ENCODE measurements at places on chromosomes 12 and 14.

- no peak for DNase-seq
These were observed 163.5 kb downstream of the DIO2 start for GRCh38 chr14:80047761-80048160.

- DNase-seq = no peak
These were observed 229.7 kb downstream of the SLC25A21 start for GRCh38 chr14:36942522-36943245.

DNA sequence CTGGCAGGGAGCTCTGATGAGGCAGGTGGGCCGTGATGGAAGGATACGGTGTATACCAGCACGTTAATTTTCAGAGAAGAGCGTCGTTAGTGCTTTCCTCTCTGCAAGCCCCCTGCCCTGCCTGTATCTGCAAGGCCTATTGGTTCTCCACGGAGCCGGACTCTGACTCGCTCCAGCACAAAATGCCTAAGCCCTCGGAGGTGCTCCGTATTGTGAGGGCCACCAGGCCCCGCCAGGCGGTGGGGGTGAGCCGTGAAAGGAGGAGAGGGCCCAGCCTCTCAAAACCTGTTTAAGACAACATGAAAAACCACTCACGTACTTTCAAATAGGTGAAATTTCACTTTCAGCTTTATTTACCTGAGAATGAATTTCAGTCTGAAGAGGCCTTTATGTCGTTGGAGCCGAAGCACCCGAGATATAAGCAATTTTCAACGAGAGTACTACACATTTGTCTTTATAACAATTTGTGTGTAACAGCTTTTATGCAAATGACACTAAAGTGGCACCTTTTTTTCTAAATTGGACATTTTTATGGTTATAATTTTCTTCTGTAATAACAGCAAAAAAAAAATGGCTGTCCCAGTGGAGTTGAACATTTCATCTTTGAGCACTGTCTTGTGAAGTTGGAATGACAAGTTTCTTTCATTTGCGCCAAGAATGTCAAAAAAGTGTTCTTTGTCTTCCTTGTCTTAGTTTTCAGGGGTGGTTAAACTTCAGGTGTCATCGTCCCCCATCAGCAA is 749.5 kb downstream of the VRK1 start:
- no peak for DNase-seq

GRCh38 chr12:116594325-116595038 is 35.3 kb downstream of the MAP1LC3B2 start:
- no peak for DNase-seq

GRCh38 chr14:61101803-61102548 is 120.9 kb downstream of the SLC38A6 start:
- no peak for DNase-seq

DNA sequence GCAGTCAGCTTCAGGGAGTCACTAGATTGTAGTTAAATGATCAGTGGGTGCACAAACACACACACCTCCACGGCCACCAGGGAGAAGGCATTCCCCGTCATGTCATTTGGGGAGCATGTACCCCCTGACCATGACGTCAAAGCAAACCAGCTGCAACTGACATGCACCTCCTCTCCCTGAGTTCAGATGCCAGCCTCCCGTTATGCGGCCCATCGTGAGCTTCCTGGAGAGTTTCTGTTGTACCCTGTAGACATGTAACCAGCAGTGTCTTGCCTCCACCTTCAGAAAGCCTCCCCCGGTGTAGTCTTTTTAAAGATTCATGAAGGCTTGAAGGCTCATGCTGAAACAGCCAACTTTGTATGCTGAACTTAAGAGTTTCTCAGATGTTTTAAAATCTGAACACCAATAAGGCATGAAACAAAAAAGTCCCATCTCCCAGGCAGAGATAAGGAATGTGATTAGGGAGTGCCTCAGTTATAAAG is 54.8 kb downstream of the FNTB start:
- no peak for DNase-seq

GRCh38 chr12:45762185-45763110 is 32.9 kb downstream of the ARID2 start:
- DNase-seq = no peak

- DNase-seq = no peak
These were observed 4.7 kb downstream of the NAA25 start for GRCh38 chr12:112103758-112104503.

DNA sequence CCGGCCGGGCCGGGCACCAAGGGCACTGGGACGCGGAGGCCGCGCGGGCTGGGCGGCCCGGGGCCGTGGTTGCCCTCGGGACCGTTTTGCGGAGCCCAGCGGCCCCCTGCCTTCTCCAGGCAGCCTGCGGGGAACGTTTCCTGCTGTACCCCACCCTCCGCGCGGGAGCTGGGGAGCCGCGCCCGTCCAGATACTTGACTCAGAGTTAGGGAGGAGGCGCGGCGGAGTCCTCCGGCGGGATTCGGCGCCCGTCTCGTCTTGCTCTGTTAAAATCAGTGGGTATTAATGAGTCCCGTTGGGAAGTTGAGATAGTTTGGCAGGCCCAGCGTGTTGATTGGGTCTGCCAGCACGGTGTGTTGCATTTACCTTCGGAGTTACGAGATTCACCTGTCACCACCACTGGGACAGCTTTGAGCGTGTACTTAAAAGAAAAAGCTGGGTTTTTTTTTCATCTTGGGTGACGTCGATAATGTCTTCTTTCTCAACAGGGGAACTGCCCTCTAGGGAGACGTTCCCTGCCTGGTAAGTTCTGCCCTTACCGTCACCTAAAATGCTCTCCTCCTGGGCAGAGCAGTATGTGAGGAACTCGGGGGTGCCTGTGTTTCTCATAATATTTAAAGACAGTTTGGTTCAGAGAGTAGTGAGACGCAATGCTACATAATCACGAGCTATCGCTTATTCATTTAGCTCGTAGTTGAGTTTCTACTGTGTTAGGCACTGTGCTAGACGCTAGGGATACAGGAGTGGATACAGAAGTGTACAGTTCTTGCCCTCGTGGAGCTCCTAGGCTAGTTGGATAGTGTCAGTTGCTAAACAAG is 596 bp downstream of the DLST start:
- no peak for DNase-seq

DNA sequence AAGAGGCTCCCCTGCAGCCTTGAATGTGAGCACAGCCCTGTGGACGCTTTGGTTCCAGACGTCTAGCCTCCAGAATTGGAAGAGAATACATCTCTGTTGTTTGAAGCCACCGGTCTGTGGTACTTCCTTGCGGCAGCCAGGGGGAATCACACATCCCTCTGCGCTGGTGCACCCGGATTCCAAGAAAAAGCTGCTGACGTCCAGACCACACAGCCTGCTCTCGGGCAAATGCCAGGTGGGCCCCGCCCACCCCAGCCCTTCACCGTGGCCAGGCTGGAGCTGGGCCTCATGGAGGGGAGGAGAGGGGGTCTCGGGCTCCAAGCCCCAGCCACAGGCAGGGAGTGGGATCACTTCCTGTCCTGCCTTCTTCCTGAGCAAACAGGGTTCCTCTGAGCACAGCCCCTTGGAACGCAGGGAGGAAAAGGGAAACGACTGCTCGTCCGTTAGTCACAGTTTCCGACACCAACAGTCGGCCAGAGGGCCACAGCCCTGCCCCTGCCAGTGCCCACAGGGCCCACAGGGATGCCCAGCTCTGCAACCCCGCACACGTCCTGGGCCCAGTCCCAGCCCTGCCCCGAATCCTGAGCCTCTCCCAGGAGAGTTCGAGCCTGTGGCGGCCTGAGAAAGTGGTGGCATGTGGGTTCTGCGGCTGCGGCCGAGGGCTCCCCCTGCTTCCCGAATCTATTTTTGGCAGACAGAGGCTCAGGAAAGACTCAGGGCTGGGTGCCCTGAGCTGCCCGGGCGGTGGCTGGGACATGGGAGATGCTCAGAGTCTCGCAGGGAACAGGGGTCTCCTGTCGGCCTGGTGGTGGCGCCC is 85.3 kb downstream of the RFLNA start:
- no peak for DNase-seq

DNA sequence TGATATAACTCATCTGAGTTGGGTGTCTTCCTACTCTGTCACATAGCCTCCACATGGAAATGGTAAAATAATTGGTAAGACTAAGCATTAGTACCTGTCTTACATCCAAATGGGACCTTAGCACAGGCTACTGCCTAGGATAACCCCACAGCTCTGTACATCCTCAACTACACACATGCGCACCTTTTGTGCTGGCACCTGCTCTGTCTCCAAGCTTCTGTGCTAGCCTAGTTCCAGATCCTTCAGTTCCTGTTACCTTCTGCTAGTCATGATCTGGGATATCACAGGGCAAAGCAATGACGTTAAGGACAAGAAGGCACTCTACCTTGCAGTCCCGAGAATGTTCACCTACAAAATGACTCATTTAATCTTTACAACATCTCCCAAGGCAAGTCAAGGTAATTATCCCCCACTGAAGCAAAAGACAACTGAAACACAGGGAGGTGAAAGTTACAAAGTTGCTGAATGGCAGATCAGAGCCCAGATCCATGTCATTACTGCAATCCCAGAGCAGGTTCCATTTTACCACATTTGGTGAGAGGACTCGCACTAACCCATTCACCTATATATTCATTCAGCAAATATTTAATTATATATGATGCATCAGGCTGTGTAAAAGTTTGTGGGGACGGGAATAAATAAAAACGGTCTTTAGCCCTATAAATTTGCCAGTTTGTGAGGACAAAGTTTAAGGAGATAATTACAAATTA is 61.7 kb downstream of the PPM1H start:
- DNase-seq = no peak

GRCh38 chr12:21292111-21292510 is 42.6 kb downstream of the SLCO1A2 start:
- no peak for DNase-seq

DNA sequence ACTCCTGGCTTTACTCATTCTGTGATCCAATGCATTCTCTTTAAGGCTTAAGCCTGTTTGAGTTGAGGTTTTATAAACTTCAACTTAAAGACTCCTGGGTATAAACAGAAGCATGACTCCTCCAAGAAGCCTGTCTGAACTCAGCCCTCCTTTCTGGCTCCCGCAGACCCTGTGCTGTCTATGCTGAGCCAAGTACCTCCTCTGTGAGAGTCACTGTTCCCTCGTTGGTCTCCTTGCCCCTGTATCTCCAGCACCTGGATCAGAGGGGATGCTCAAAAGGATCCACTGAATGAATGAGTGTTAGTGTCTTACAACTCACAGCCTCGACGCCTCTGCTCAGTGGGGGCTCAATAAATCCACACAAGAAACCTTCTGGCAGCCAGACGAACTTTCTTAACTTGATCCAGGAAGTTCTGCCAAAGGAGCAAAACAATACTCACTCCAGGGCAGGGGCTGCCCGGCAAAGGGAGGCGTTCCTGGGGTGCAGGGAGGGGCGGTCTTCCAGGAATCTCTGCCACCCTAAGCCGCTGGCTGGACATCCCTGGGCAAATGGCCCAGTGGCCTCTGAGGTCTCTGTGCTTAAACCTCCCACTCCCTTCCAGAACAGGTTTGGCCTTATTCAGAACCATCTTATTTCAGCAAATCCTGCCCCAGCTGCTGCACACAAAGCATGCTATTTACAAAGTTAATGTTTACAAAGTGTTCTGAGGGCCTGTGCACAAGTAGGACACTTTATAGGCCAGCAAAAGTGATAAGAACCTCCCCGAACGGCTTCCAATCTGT is 32.9 kb downstream of the MAP1LC3B2 start:
- DNase-seq = no peak

DNA sequence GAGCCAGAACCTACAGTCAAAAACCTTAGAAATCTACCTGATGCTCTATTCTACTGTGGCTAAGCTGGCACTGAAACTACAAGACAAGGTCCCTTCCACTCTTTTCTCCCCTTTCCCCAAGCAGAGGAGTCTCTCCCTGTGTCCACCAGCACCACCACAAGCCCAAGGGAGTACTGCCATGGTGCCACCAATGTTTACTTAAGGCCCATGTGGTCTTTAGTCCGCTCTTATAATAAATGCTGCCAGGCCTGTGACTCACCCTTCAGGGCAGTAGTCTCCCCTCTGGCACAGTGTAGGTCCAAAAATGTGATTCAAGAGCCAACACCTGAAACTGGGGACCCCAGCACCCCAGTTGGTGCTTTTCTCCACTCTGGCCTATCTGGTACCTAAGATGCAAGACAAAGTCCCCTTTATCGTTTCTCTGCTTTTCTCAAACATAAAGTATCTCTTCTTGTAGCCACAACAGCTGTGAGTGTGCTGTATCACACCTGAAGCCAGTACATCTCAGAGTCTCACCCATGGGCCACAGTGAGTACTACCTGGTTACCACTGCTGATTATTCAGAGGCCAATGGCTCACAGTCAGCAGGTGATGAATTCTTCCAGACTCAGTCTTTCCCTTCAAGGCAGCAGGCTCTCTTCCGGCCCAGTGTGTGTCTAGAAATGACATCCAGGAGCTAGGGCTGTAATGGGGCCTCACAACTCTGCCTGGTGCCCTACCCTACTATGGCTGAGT is 29.3 kb downstream of the SLC38A2 start:
- DNase-seq = no peak

- DNase-seq = no peak
These were observed 10.2 kb upstream of the SERPINA9 start for GRCh38 chr14:94485944-94486841.

GRCh38 chr14:79161571-79161970 is 991.4 kb downstream of the NRXN3 start:
- DNase-seq = no peak

GRCh38 chr12:129903092-129903945 is 506 bp downstream of the TMEM132D start:
- DNase-seq = no peak

DNA sequence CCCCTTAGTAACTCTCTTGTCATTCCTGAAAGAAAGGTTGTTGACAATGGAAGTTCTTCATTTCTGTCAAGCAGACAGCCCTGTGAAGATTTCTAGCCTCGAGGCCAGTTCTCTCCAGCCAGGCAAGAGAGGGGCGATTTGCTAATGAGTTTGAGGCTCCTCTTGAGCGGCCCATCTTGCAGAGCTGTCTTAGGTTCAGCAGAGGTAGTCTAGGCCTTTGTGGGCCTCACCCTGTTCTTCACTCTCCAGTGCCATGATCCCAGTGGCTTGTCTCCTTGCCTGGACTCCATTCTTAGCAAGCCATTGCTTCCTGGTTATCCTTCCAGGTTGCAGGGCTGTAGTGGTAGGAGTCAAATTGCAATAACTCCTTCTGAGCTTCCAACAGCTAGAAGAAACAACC is 9.7 kb downstream of the TPH2 start:
- no peak for DNase-seq

DNA sequence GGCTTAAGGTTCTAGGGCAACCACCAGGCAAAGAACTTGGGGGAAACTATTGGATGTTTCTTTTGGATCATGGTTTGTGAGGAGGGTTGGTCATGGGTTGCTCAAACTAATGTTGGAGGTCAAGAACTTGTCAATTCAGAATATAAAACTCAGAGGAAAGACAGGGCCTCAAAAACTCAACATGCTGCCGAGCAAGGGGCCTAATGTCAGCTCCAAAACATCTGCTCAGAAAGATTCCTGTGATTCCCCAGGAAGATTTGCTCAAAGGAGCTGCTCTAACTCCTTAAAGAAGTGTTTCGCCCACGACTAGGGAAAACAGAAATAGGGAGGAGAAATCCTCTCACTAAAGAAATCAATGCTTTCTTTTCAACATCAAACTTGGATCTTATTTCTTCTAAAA is 3.7 kb upstream of the IGF1 start:
- no peak for DNase-seq

- DNase-seq = no peak
These were observed 923 bp upstream of the ITPR2 start for GRCh38 chr12:26833743-26834490.

- no peak for DNase-seq
These were observed 4.3 kb downstream of the IPO4 start for GRCh38 chr14:24184104-24184970.
